ENCODE measurements at places on chromosomes 3 and 15.

DNA sequence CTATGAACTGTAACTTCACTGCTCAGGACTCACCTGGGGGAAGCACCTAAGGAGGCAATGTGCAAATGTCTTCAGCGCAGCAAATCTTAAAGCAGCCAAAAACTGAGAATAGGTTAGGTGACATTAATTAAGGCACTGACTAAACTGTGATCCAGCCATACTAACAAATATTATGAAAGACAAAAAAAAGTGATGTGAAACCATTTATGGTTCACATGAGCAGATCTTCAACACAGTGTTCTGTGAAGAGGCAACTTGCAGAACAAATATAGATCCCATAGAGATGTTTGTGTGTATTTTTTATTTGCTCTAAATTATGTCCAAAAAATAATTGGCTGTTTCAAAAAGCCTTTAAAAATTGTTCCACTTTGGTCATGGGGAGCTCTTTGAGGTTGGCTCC is 24.1 kb upstream of the MITF start:
- no peak for DNase-seq

- no peak for DNase-seq
These were observed 341 bp downstream of the HEXA start for GRCh38 chr15:72375501-72375845.

GRCh38 chr3:16721494-16721893 is 116.3 kb upstream of the DAZL start:
- DNase-seq, result no peak

- DNase-seq, result no peak
These were observed 106.5 kb upstream of the ADPGK start for GRCh38 chr15:72890043-72890442.

DNA sequence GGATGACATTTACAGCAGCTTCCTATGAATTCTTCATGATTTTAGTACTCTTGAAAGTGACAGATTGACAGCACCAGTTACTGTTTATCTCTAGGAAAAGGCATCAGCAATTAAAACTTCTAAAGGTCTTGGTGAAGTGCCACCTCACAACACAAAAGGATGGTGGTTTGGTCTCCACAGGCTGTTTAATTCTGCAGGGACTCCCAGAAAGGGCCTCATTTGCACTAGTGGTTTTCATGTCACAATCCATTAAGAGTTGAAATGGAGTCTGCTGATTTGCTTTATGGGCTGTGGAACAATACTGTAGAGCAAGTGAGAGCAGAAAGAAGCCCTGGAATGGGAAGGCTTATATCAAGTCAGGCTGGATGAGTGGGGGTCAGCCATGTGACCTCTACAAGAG is 225.3 kb upstream of the KCNMB2 start:
- no peak for DNase-seq

GRCh38 chr15:31255732-31256377 is 70.8 kb upstream of the KLF13 start:
- no peak for DNase-seq

GRCh38 chr15:78626381-78626995 is 5.7 kb upstream of the CHRNA3 start:
- no peak for DNase-seq

- DNase-seq, result no peak
These were observed 48.5 kb upstream of the FURIN start for GRCh38 chr15:90819850-90820249.
